Stimulated activated CD4-positive, alpha-beta T cell treated with anti-CD3 and anti-CD28 coated beads, Interleukin-15, amount 100 ng/mL, for 48 hours (primary cell): ENCODE measurements at places on chromosomes 4 and X.

- no peak for DNase-seq
These were observed 32.0 kb upstream of the KIAA0232 start for GRCh38 chr4:6750286-6751221.

DNA sequence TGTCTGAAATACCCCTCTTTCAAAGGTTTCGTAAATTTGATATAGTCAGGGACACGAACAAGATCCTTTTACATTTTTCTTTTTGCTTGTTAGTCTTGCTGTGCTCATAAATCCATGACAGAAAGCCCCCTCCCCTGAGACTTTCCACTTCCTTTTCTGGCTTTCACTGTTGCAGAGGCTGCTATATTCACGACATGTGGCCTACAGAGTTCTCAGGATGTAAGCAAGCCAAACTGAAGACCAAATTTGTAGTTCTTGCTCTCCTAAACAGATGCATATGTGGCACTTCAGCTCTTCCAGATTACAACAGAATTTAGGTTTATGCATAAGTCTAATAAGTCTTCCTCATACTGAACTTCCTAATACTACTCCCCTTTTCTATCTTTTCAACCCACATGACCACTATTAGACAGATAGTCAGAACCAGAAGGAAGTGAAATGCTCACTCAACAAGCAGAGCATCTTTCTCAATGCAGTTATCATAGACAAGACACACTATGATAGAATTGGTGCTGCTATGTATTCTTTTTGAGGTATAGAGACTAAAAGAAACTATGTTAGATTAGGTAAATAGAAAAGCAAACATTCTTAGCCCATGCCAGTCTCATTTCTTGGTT, 15.0 kb downstream of the BTK start:
- no peak for DNase-seq

DNA sequence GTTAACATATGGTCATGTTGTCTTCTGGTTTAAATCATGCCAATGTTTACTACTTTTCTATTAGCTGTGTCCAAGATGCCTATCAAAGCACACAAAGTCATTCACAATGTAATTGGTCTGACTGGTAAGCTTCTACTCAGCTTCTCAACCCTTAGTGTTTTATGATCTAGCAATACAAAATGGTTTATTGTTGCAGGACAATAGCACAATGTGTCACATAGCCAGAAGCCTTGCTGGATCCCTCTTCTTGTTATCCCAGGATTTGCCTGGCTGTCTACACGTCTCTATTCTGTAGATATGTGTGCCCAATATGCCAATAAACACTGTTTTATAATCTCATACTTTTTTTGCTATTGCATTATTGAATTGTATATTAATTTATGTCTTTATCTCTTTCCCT, 1111.0 kb upstream of the AGA start:
- DNase-seq, result no peak

GRCh38 chr4:56626420-56626819, 54.7 kb downstream of the HOPX start:
- no peak for DNase-seq

DNA sequence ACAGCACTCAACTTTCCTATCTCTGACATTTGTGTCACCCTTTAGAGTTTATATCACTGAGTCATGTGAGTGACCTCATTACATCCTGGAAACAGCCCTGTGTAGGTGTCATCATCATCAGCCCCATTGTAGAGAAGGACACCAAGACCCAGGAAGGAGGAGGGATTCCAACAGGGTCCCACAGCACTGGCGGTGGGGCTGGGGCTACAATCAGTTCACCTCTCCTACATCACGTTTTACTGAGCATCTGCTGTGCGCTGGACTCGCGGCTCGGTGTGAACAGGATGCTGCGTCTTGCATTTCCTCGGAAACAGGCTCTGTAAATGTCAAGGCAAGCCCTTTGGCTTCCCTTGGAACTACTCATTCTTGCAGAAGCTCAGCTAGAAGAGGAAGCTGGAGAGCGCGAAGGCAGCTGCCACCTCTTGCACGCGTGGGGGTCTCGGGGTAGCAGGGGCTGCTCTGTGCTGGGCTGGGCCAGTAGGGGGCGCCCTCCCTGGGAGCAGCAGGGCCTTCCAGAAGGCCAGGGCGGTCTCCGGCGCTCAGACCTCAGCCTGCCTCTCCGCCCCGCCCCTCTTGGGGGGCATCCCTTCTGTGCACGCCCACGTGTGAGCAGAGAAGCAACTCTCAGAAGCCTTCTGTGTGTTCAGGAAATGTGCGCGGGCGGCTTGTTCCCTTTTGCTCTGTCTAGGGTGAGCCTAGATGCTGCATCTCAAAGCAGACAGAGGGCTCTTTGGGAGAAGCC, 29.0 kb downstream of the REELD1 start:
- DNase-seq, result peak; percentile 68

- DNase-seq, result no peak
These were observed 126.3 kb downstream of the REPS2 start for GRCh38 chrX:17072721-17073230.

GRCh38 chr4:15513545-15513944, 43.9 kb downstream of the CC2D2A start:
- DNase-seq, result no peak

- DNase-seq, result no peak
These were observed 22.2 kb downstream of the FABP2 start for GRCh38 chr4:119299741-119300100.

DNA sequence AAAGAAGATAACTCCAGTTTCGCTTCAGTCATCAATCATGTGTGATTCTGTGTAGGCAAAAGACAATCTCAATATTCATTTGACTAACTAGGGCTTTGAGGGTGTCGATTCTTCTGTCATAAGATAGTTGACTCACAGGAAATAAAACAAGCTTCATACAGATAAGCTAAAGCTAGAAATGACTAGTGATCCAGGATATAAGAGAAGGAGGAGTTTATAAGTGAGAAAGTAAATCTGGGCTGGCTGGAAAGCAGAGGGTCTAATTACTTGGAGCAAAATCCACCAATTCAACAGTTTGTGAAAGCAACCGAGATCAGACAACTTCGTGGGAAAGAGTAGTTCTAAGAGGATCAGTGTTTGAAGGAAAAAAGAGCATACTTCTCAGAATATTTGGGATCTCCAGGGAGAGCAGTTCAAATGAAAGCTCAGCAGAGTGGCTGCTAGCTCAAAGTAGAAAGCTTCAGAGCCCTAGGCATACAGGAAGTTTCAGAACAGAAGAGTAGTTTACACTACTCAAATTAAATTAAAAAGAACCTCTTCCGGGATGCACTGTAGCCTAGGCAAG, 429.3 kb downstream of the INPP4B start:
- DNase-seq, result no peak

- DNase-seq, result no peak
These were observed 174.6 kb downstream of the SHOX start for GRCh38 chrX:805103-805670.

DNA sequence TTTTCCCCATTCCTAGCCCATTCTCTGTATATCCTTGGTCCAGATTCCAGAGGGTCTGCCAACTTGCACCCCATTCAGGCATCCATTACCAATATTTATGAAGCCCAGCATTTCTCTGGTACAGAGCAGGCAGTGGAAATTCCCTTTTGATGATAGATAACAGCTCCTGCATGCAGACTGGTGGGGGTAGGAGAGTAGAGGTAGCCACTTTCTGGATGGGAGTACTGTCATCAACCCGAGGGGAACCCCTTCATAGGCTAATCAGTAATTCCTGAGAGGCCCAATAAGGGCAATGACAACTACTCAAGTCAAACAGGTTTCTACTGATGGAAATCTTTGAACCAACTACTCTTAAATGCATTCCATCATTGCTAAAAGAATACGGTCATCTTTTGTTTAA, 63.7 kb downstream of the COL25A1 start:
- no peak for DNase-seq

DNA sequence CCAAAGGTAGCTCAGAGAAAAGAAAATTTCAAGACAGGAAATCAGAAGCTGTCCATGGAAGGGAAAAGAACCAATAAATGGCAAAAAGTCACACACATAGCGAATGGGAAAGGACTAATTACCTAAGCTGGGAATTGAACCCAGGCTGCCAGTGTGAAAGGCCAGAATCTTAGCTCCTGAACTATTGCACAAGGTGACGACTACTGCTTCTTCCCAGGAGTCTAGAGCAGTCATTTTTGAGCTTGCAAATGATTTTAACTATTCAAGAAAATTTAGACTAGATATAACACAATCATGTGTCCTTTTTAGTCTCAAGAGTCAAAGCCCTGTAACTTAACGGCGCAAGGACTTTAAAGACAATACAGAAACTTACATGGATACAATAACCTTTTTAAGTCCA, 34.1 kb upstream of the ZNF81 start:
- DNase-seq, result no peak

DNA sequence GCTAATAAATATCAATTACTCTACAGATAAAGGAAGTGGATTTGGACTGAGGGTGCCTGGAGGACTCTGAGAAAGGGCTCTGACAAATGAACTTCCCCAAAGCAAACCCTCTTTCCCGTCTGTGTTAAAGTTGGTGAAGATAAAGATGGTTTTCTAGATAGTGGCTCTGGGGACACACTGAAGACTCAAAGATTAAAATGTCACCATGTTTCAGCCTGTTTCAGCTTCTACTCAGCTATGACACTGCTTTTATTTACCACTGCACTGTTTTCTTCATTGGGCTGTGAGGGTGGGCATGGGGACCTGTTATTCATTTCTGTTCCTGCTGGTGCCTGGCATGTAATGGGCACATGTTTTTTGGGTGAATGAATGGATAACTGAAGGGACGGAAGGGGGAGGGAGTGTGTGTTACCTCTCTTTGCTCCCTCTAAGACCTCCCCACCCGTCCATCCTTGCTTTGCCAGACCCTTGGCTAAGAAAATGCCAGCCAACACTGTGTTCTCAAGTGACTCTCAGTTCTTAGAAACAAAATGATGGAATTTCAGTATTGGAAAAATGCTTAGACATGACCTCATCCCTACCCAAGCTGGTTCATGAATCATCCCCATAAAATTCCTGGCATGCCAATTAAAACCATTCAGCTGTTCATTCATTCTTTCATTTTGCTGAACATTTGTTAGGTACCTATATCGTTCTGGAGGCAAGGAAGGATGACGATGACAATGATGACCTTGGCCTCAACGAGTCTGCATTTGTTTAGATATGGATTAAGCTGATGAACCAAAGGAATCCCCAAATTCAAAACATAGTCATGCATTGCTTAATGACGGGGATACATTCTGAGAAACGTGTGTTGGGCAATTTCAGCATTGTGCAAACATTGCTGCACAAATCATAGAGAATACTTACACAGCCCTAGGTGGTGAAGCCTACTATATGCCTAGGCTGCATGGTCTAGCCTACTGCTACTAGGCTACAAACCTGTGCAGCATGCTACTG, 13.4 kb upstream of the STK32B start:
- no peak for DNase-seq

DNA sequence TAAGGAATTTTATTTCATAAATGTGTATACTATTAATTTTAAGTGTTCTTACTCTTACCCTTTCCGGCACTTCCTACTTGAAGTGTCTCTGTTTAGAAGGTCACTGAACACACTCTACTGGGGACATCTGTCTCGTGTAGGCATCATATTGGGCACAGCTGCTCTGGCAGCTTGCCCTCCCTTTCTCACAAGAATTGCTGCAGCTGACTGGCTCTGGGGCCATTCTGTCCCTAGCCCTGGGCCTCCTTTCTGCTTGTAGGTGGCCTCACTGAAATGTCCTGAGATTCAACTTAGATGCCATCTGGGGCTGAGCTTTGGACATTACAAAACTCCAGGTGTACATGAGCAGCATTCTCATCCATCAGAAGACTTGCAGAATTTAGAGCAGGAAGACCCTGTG, 49.6 kb downstream of the SMAD1 start:
- DNase-seq, result no peak

DNA sequence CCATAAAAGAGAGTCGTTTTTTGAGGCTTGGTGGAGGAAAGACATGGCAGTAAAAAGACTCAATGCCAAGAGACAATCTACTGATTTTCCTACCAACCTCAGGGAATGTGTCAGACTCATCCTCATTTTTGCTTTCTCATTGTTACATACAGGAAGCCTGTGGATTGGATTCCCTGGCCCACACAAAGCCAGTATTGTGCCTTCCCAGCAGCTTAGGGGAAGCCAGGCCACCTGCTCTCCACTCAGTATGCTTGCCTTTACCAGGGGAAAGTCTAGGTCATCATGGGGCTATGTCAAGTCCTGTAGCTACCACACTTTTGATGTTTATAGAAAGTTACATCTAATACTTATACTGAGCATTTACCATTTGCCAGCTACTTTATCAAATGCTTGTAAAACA, 11.0 kb downstream of the BMX start:
- no peak for DNase-seq

DNA sequence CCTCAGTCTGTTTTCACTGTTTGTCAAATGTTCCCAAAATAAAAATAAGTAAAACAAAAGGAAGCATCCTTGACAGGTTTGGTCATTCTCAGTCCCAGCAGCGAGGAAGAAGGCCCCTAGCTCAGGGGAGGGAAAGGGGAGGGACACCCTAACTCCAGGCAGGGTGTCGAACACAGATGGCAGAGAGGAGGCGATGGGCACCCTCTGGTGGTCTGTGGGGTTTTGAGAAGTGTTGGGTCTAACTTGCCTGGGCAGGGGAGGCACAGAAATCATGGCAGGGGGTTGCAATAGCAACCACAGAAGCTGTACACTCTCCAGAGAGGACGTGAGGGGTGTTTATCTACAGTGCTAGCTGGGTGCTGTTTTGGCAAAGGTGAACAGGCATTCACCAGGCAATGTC, 229.8 kb upstream of the SFRP2 start:
- DNase-seq, result no peak

DNA sequence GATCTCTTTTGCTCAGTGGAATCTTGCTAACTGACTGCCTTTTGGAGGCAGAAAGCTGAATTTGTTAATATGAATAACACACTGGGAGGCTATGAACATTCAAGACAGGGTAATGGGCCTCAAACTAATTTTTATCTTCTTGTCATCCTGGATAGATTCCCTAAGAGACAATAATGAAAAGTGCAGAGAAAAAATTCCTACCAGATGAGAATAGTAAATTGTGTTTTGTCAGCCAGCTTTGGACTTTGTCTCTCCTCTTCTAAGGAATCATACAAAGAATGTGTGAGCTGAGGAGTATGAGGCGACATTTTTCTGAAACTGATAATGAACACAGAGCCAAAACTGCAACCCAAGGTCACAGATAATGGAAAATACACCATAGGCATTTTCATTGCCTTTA, 649.3 kb downstream of the IQCM start:
- DNase-seq, result no peak

DNA sequence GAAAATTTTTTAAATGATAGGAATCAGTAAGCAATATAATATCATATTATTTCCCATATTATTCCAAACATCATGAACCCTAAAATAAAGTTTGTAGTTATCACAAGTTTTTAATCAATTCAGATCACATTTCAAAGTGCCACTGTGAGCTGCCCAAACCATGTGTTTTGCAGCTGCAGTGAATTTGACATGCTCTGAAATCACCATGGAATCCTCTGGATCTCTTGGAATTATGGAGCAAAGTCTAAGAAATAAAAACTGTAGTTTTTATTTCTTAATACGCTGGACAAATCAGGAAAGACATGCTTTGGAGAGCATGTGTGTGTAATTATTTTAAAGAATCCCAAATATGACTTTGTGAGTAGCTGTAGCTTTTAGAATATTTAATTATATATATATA, 262.7 kb downstream of the ANKRD50 start:
- DNase-seq, result no peak

- no peak for DNase-seq
These were observed 645.9 kb downstream of the ANKRD50 start for GRCh38 chr4:124066595-124066994.
